ENCODE measurements at places on chromosomes 11 and 22.

- no peak for DNase-seq
Measured at GRCh38 chr22:36369004-36369921, 18.5 kb downstream of the MYH9 start.

- DNase-seq: no peak
Measured at GRCh38 chr22:47795477-47796127, 1033.2 kb downstream of the TBC1D22A start.

GRCh38 chr11:117820071-117820470 is 4.5 kb downstream of the FXYD2 start:
- no peak for DNase-seq

DNA sequence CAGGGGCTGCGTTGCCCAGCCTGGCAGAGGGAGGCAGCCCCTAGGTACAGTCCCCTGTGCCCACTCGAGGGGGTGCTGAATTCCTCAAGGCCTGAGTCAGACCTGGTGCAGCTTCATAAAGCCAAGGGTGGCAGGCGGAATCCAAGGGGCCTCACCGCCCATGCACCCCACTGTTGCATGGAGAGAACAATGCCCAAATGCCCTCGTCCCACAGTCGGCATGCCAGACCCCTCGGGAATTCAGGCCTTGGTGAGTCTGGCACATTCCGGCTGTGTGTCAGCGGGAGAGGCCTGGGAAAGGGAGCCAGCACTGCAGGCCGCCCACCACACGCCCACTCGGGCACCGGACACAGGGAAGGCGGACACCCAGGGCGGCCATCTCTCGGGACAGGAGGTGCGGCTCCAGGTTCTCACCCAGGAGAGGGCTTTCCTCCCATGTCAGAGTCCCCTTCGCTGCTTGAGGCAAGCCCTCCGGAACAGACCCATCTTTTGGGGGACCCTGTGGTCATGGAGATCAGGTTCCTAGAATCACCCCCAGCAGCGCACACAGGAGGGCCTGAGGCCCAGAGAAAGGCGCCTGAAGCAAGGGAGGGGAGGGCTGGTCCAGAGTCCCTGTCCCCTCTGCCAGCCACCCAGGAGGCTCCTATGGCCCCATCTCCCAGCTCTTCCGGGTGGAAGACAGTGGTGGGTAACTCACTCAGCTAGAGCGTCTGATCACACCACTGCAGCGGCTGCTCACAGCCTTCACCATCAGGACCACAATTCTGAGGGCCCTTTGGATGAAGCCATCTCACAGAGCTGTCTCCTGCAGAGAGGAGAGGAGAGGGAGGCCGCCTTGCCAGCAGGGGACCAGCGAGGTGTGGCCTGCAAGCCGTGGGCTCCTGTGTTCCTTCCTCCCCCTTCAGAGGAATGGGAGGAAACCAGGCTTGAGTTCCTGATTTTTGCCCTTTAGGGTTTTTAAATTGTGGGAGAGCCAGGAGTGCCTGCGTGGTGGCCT is 31.6 kb upstream of the KCNQ1OT1 start:
- no peak for DNase-seq

DNA sequence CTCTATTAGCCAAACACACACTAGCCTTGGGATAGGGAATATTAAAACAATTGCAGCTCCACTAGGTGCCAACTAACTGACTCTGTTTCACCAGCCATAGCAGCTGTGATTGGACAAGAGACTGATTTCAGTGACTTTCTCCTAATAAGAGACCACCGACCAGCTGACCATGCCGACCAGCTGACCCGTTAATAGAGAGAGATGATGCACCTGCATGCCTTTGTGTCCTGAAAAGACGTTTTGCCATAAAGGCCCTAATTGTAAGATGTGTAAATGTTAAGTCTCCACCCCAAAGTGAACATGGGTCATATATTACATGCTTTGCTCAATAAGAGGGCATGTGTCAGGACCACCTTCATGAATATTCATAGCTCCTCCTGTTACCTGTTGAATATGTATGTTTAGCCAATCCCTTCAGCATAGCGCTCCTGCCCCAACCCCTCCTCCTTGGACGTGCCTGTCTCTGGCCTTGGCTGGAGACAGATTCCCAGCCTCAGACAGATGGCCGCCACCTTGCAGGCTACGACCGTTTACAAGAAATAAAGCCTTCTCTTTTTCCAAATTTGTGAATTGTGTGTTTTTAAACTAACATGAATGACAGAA is 1.3 kb upstream of the NADSYN1 start:
- DNase-seq: no peak

- no peak for DNase-seq
Measured at GRCh38 chr11:105953886-105954285, 68.2 kb downstream of the MSANTD4 start.

DNA sequence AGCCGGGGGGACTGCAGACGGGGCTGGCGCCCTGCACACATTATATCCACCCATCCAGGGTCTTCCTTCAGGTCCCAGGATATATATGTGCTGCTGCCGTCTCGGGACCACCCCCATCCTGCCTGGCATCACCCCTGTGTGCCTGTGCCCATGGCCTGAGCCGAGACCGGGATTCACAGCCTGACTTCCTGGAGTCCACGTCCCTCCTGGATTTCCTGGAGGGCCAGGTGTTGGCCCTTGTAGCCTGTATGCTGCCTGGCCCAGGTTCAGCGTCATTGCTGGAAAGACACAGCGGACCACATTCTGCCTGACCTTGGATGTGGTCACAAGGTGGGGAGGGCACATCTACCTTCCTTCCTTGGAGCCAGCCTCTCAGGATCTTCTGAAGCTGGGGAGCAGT is 551.1 kb downstream of the BRD1 start:
- no peak for DNase-seq

GRCh38 chr22:40198733-40199132 is 21.0 kb downstream of the TNRC6B start:
- DNase-seq: no peak

GRCh38 chr11:9459667-9460321 is 1.0 kb upstream of the ZNF143 start:
- DNase-seq: peak; percentile 56

- DNase-seq: no peak
Measured at GRCh38 chr11:108565653-108566052, 27.9 kb downstream of the EXPH5 start.

DNA sequence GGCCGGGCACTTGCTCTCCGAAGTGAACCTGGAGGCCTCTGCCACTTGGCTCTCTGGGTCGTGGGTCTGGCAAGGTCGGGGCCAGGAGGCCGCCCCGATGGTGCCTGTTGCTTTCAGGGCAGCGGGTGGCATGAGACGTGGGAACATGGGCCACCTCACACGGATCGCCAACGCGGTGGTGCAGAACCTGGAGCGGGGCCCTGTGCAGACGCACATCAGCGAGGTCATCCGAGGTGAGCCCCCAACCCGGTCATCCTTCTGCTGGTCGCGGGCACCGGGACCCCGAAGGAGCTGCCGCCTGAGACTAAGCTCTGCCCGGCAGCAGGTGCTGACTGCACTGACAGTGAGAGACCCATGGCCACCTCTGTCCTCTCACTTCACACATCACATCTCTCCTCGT is 40.0 kb downstream of the SBF1 start:
- DNase-seq: no peak

DNA sequence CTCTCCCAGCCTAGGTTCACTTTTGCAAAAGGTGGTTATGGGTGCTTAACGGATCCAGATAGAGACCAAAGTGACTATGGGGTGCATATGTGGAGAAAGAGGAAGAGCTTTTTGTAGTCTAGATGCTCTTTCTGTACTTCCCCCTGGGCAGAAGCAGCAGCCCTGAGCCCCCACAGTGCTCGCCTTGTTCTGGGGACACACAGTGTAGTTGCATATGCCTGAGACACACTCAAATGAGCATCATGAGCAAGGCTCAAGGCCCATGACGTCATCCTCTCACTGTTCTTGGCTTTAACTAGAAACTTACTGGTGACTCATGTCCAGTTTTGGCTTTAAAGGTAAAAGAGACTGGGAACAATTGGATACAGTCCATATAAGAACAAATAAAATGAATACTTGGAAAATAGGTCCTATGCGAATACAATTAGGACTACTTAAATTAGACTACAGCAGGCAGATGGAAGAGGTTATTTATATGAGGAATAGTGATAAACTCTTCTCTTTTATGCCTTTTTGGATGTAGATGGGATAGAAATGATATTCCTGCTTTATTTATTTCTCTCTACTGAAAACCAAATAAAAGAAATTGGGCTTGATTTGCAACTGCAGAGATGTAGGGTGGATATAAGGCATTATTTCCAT is 20.1 kb upstream of the PEX26 start:
- DNase-seq: no peak

GRCh38 chr11:66362481-66363147 is 8.9 kb downstream of the SLC29A2 start:
- no peak for DNase-seq

GRCh38 chr11:45158210-45158731 is 11.8 kb downstream of the PRDM11 start:
- no peak for DNase-seq

DNA sequence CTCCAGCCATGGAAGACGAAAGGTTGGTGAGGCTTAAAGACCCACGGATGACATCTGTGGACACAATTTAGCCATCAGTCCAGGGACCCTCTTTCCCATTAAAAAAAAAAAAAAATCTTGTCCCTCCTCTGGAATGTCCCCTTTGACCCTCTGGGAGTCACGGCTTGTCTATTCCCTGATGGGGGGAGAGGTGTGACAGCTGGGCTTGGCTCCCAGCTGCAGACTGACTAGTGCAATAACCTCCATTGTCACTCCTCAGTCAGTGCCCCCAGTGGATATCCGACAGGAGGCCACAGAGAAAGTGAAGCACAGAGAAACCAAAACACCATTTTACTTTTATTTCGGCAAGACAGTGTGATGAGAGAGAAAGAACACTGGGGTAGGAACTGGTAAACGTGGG is 2.7 kb upstream of the VSIG2 start:
- no peak for DNase-seq

DNA sequence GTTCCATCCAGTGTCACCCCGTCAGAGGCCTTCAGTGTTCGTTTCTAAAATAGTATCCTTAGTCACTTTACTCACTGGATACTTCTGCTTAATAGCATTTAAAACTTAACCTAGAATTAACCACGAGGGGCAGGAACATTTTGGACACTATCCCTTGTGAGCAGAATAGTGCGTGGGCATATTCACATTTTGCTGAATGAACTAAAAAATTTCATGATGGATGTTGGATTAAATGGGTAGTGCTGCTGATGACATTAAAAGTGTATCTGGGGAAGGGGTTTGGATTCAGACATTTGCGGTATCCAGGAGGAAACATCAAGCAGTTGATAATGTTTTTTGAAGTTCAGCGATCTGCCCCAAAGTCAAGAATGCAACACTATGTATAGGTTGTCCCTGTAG is 750 bp upstream of the NAT10 start:
- no peak for DNase-seq

DNA sequence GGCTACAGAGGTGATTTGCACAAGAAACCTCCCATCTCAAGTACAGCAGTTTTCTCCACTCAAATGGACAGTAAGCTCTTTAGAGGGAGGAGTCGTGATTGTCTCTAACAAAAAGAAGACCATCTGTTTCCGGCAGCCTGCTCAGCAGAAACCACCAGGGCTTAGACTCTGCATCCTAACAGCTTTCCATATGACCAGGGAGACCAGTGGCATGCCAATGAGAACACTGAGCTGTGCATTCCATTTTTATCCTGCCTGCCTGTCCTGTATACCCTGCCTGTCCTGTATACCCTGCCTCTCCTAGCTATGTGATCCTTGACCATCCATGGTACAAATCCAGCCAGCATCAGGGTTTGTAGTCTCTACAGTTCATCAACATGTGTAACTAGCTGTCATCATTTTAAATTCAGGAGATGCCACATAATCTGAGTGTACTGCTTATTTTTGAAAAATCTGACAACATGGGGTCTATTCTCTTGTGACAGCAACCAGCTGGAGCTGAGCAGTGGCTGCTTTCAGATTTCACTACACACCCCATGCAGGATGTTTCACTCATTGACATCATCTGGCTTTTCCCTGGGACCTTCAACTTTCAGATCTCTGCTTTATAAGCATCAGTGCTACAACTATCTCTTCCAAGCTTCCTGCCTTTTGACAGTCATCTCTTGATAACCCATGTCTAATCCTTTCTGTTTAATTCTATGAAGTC is 50.5 kb upstream of the POU2AF2 start:
- no peak for DNase-seq

DNA sequence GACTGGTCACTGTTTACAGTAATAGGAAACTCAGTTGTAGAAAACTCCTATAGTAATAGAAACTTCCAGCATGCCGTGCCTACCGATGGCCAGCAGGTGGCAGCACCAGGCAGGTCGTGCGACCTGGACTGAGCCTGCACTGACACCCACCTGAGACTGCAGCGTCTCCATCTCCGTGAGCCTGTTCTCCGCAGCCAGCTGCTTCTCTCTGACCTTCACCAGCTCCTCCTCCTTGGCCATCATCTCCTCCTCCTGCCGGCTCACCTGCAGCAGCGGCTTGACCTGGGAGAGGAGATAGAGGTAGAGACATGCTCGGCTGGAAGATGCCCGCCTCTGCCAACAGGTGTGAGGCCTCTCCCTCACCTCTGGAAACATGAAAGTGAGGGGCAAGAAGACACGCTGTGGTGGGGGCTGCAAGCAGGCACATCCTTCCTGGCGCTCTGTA is 48.5 kb downstream of the APOL1 start:
- DNase-seq: peak; percentile 14

DNA sequence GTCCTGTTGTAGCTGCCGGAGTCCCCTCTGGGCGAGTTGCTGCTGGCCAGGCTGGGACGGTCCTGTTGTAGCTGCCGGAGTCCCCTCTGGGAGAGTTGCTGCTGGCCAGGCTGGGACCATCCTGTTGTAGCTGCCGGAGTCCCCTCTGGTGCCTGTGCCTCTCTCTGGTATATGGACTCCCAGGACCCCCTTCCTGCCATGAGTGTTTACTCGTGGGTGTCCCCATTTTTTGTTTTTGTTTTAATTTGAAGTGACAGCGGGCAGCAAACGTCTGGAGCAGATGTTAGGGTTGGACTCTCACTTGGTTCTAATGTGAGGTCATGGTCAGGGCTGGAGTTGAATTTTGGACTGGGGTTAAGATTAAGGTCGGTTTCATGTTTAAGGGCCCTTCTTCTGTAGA is 14.2 kb downstream of the SHANK3 start:
- no peak for DNase-seq

GRCh38 chr22:31150615-31151014 is 9.4 kb upstream of the RNF185 start:
- DNase-seq: no peak

DNA sequence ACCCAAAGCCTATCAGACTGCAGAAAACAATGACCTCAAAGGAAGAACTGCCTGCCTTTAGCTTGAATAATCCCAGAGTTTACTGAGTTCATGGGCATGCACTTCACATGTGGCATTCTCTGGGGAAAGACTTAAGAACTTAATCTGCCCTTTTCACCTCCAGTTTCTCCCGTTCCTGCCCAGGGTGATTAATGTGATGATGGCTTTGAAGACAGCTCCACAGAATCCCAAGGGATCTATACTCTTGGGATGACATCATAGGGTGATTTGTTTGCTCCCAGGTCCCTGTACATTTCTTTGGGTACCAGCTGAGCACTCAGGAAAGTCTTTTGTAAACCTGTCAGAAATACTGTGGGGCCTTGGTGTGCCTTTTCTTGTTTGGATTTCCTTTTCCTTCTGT is 14.0 kb downstream of the FJX1 start:
- DNase-seq: no peak

- DNase-seq: no peak
Measured at GRCh38 chr22:35782504-35782903, 64.8 kb downstream of the APOL5 start.

GRCh38 chr11:2827792-2828191 is 57.8 kb downstream of the CDKN1C start:
- DNase-seq: no peak

GRCh38 chr22:43846966-43847365 is 15.3 kb downstream of the SULT4A1 start:
- DNase-seq: no peak

GRCh38 chr22:26398741-26399153 is 30.3 kb upstream of the ASPHD2 start:
- peak; percentile 45 for DNase-seq

GRCh38 chr11:62030071-62030684 is 62.7 kb upstream of the FTH1 start:
- DNase-seq: no peak
